ENCODE measurements at places on chromosomes 3 and 15.

- no peak for DNase-seq
Observed at GRCh38 chr15:42104095-42104891, 9.9 kb upstream of the PLA2G4D start.

- no peak for DNase-seq
Observed at GRCh38 chr15:78985859-78986475, 41.1 kb upstream of the CTSH start.

DNA sequence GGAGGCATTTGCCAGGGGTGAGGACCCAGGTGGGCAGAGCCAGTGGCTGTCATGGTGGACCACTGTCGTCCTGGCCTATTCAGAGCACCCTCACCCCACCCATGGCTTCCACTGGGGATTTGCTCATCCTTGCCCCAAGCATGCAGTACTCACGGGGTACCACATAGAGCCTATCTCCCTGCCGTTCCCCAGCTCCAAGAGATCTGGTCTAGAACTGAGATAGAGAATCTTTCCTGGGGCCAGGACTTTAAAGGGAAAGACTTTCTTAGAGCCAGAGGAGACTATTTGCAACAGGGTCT is 76.9 kb upstream of the TNFAIP8L3 start:
- no peak for DNase-seq

DNA sequence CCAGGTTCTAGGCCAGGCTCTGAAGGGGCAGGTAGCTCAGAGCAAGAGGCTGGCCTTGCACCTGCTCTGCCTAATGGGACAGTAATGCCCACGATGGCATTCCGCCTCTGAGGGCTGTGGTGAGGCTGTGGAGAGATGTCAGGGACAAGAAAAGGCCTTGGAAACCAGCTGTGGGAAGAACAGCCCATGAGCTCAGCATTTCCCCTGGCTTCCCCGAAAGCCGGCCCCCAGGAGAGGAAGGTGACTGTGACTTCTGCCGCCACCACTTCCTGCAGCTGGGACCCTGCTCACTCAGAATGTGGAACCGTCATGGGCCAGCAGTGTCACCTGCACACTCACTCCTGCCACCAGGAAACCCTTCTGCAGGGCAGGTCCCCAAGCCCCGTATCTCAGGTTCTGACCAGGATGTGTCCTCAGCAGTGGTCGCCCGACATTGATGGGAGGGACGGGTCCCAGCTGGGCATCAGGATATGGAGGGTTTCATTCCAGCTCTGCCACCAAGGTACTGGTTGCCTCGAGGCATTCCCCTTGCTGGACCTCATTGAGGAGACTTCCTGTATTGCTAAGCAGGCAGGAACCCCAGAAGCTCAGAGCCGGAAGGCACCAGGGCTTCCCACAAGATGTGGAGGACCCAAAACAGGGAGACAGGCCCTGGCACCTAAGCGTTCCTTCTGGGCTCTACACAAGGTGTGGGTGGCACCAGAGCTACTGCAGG is 30.7 kb downstream of the SEMA7A start:
- no peak for DNase-seq

DNA sequence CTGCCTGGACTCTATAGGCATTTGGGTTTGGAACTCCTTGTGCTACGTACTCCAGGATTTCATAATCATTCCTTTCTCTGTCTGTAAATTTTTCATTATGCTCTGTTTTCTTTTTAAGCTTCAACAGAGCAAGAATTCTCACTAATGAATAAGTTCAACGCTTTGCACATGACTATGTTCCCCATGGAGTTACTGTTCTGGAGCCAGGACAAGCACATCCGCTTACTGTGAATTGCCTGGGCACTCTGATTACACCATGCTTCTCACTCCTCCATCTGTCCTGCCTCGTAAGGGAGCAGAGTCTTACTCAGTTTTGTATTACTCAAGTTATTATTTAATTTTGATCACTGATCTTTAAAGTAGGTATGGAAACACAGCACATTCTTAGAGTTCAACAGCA is 472.7 kb downstream of the RAP2B start:
- no peak for DNase-seq

GRCh38 chr3:108008931-108009639 is 81.7 kb downstream of the CD47 start:
- no peak for DNase-seq

- peak; percentile 17 for DNase-seq
Observed at GRCh38 chr3:185559706-185560090, 7.3 kb upstream of the LIPH start.

DNA sequence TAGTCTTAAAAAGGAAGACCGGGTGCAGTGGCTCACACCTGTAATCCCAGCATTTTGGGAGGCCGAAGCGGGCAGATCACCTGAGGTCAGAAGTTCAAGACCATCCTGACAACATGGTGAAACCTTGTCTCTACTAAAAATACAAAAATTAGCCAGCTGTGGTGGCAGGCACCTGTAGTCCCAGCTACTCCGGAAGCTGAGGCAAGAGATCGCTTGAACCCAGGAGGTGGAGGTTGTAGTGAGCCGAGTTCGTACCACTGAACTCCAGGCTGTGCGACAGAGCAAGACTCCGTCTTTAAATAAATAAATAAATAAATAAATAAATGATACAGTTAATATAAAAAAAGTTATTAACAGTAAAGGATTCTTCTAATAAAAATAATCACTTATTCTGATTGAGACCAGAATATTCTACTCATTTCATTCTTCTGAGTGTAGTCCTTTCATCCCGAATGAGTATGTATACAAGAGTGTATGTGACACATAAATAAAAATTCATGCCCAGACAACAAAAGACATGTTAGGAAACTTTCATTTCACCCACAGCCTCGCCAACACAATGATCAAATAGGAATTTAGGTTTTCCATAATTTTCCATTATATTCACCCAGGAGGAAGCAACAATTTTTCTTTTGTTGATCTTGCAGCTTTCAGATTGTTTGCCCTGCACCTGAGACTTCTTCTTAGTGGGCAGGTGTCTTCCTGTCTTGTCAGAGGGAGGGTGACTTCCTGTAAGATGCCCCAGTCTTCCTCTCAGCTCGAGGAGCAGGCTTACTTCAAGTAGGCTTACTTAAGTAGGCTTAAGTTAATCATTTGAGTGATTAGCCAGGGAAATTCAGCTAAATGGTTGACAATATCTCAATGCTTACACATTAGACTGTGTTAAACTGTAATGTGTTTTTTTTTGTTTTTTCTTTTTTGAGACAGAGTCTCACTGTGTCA is 7.8 kb upstream of the NUP210 start:
- no peak for DNase-seq

DNA sequence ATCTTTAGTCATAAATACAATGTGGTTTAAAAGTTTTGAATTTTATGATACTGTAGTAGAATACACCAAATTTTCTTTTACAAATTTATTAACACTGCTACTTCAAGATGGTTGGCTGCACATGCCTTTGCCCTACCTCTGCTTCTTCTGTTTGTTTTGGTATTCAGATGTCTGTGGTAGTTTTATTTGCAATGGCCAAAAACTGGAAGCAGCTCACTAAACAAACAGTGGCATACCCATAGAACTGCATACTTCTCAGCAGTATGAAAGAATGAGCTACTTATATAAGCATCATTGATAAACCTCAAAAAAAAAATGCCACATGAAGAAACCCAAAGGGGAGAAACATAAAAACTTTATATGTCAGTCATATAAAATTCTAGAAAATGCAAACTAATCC is 19.5 kb downstream of the ARIH2 start:
- no peak for DNase-seq

- DNase-seq, result no peak
Observed at GRCh38 chr3:186638259-186638658, 1.9 kb upstream of the FETUB start.

DNA sequence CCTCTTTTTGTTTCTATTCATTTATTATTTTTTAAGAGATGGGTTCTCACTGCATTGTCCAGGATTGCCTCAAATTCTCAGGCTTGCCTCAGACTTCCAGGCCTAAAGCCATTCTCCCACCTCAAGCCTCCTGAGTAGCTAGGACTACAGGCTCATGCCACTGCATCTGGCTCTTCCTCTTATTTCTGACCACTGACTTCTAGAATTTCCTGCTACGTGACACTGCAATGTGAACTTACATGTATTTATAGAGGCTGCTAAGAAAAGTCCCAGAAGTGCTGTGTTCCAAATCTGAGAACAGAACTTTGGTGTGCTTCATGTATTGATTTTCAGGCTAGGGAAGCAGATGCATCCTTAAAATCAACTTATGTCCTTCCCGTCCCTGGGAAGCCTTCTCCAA is 407.4 kb downstream of the RSL24D1 start:
- no peak for DNase-seq

- no peak for DNase-seq
Observed at GRCh38 chr15:100254285-100254684, 87.5 kb downstream of the ADAMTS17 start.

- no peak for DNase-seq
Observed at GRCh38 chr3:41317718-41318117, 118.4 kb downstream of the CTNNB1 start.

DNA sequence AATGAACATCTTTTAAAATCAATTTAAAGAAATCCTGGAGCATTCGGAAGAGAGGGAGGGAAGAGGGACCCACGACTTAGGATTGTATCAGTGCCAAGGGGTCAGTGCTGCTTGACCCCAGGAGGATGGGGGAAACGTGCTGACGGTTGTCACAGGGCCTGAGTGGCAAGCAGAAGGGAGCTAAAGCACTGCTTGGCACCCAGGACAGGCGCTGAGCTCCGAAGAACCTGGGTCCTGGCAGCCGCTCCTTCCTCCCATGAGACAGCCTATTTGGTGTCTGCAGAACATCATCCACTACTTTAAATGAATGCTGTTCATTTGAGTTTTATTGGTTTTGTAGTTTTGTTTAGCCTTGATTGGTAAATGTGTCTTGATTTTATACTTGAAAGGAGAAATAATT is 54.5 kb downstream of the RGMA start:
- no peak for DNase-seq

DNA sequence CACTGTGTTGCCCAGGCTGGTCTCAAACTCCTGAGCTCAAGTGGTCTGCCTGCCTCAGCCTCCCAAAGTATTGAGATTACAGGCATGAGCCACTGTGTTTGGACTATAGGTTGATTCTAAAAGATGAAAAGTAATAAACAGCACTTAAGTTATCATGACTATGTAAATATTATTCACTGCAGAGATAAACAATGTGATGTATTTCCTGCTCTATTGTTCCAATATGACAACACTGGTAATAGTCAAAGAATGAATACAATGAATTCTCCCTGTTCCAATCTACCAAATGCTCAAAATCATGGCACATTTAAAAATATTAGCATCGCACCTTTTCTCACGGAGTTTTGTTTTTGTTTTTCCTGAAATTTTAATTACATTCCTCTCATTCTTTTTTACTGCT is 36.8 kb upstream of the TBL1XR1 start:
- DNase-seq, result no peak

DNA sequence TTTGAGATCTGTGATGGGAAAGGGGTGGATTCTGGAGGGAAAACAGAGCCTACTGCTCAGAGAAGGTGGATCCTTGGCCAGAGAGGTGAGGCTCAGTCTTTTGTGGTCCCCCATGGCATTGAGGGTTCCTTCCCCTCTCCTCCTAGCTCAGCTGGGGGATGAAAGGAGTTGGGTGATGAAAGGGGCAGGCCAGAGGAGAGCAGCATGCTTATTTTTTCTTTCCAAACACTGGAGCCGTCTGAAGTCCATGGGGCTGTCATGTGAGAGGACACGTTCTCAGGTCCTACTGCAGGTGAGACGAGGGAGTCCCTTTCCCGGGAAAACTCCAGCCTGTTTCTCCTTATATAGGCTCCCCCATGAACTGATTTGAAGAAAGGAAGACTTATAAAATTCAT is 71.4 kb downstream of the SCN5A start:
- no peak for DNase-seq

- DNase-seq, result no peak
Observed at GRCh38 chr15:33011976-33012375, 182.5 kb downstream of the FMN1 start.

DNA sequence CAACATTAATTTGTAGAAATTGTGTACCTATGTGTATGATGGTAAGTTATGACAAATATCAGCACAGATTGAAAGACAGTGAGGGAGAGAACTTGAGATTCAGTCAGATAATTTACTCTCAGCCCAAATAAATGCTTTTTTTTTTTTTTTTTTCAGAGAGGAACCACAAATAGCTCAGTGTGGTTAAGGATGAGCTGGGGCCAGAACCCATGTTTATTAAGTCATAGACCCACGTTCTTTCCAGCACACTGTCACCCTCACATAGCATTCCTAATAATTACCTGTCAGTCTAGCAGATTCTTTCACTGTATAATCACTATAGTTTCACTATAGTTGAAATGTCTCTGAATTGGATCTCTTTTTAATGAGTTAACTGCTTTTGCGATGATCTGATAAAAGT is 246.1 kb downstream of the ZIC1 start:
- no peak for DNase-seq

GRCh38 chr15:71212146-71212545 is 96.9 kb downstream of the THSD4 start:
- no peak for DNase-seq

GRCh38 chr15:71005895-71006294 is 109.4 kb upstream of the THSD4 start:
- no peak for DNase-seq

DNA sequence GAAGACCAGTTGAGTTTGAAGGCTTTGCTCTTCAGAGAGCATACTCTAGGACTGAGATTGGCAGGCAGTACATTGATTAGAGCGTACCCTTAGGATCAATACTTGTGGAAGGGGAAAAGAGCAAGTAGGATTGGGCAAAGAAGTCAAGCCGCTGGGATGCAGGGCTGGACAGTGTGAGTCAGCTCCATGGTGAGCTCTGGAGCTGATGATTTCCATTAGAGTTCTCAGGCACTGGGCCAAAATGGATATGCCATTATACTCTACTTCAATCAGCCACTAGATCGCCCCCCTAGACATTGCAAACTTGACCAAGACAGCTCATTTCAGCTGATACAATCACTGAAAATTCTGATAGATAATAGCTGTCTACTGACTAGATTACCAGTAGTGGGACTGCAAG is 432.7 kb upstream of the ALCAM start:
- no peak for DNase-seq

DNA sequence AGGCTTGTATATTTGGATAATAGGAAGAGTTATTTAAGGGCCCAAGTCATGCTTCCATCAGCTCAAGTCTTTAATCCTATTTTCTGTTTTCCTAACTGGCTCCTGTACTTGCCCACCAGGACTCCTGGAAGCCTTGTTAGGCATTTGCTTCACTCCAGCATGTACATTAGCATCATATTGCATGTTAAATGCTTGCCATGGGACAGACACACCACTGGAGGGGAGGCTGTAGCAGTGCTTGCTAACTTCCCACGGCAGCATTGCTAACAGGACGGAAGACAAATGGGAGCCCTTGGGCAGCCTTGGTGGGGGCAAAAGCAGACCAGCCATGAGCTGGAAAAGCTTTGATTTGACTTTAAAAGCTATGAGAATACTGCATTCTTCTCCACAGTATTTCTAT is 6.1 kb downstream of the TMOD2 start:
- no peak for DNase-seq

GRCh38 chr3:126885425-126885824 is 97.5 kb upstream of the PLXNA1 start:
- no peak for DNase-seq

GRCh38 chr15:85702321-85703101 is 92.2 kb downstream of the KLHL25 start:
- no peak for DNase-seq

- DNase-seq, result no peak
Observed at GRCh38 chr3:74053970-74054516, 429.3 kb upstream of the PDZRN3 start.
